CD4-positive, alpha-beta T cell treated with Interleukin-21 for 1 hour (primary cell): ENCODE measurements at places on chromosomes 16 and 17.
A peak's percentile ranks its signal among the peaks of the same experiment; 100 is the strongest.

- peak; percentile 60 for DNase-seq
Observed at GRCh38 chr17:2192367-2193057, 111.1 kb downstream of the SMG6 start.

GRCh38 chr17:57833179-57833939 is 16.5 kb downstream of the MRPS23 start:
- peak; percentile 66 for DNase-seq

GRCh38 chr16:74813109-74813641 is 38.6 kb upstream of the FA2H start:
- peak; percentile 65 for DNase-seq

- DNase-seq = no peak
Observed at GRCh38 chr16:13839577-13839976, 80.4 kb upstream of the ERCC4 start.

GRCh38 chr17:82065638-82066303 is at the start of gene DUS1L:
TSS of gene DUS1L (minus strand) at chr17:82065804. CDS start at chr17:82065059, 745 bp downstream.
- DNase-seq = peak; percentile 76

DNA sequence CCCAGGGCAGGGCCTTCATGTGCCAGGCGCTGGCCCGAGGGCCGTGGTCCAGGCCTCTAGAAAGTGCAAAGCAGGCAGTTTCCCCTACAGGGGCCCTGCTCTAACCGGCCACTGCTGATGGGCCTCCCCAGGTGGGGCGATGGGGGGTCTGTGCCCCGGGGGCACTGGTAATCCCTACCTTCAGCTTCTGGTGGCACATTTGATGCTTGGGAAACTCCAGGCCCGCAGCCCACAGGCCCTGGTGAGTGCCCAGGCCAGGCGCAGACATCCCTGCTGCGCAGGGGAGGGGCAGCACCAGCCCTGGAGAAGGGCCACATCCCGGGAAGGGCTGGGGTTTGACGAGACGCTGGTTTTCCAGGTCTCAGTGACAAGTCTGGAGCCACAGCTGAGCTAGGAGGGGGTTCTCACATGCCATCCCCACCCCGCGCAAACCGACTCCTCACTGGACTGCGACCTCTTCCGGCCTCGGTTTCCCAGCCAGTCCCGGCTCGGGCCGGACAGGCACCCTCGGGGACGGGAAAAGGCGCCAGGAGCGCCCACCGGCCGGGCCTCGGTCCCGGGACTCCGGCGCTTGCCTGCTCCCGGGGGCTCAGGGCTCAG is 1.6 kb downstream of the DOC2B start:
- no peak for DNase-seq

- no peak for DNase-seq
Observed at GRCh38 chr16:61831351-61831917, 204.8 kb downstream of the CDH8 start.

- DNase-seq = no peak
Observed at GRCh38 chr17:72614871-72615626, 477.4 kb downstream of the SLC39A11 start.

DNA sequence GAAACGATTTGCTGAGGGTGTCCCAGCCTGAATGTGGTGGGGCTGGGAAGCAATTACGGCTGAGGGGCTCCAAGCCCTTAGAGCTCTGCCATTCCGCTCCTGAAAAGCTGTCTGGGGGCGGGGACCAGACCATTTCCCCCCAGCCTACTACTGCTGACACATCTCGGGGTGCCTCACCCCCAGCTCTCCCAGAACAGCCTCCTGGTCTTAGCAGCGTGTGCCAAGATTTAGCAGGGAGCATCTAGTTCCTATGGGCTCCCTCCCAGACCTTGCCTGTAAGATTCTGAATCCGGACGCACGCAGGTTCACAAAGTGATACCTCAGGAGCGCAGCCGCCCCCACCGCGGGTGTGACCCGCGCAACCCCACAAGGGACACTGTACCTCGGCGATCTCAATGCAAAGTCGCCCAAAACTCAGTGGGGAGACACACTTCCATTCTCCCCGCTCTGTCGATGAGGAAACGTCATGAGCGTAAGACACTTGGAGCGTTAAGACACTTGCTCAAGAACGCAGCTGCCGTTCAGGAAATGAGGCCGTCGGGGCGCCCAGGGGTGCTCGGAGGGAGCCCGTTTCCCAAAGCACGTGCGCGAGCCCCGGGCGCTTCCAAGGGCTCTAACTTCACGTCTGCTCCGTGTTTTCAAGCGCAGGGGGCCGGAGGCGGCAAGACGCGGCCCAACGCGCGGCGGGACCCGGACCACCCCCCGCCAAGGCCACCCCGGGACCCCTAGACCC is 629 bp downstream of the GEMIN4 start:
- peak; percentile 54 for DNase-seq

DNA sequence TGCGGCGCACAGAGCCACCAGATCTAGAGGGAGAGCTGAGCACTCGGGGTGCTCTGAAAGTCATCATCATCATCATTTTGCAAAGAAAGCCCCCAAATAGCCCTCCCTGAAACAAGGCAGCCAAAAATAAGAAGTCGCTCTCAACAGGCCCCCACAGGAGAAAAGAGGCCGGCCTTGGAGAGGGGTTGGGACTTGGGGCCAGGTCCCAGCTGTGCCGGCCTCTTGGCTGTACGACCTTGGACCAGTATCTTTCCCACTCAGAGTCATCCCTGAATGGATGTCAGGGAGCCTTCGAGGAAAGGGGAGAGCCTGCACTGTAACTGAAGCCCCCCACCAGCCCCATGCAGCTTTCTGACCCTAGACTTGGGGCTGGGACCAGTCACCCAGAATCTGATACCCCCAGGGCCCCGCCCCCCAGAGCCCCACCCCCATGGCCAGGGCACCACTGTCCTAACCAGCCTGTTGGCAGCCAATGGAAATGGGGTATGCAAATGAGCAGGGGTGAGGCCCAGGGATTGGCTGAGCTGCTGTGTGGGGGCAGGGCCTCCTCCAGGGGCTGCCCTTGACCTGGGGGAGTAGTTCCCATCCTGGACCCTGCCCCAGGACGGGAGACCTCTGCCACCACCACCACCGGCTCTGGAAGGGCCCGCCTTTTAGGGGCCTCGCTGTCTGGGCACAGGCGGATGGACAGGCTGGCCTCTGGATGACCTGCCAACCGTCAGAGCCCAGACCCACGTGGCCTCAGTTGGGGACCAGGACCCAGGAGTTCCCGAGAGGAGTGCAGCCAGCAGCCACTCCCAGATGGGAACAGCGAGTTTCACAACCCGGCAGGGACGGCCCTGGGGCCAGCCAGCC is 15.4 kb downstream of the ZFPM1 start:
- DNase-seq = peak; percentile 53

DNA sequence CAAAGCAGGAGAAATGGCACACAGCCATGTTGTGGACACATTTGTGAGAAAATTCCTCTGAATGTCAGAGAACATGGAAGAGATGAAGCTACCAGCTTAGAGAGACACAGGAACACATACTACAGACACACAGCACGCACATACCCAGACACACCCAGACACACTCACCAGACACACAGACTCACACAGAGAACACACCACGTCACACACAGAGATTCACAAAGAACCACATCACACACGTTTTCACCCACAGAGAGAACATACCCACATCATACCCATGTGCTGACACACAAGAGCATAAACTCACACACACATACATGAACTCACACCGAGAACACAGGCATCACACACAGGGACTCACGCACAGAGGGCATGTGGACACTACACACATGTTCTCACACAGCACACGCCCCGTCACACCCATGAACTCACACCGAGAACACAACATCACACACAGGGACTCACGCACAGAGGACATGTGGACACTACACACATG is 124.9 kb downstream of the METRNL start:
- DNase-seq = no peak

DNA sequence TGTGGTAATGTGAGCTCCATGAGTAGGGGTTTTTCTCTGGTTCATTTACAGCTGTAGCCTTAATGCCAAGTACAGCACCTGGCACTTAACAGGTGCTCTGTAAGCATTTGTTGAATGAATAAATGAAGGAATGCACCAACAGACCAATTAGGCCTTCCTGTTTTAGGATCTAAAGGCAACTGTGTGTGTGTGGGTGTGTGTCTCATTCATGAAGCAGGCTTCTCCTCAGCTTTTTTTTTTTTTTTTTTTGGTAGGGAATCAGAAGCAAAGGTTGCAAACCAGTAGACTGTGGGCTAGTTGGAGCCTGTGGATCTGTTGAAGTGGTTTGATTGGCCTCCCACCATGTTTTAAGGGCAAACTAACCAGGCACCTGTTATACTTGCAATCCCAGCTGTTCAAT is 48.1 kb downstream of the HS3ST2 start:
- no peak for DNase-seq

- DNase-seq = no peak
Observed at GRCh38 chr16:2768403-2769089, 8.5 kb downstream of the ELOB start.

DNA sequence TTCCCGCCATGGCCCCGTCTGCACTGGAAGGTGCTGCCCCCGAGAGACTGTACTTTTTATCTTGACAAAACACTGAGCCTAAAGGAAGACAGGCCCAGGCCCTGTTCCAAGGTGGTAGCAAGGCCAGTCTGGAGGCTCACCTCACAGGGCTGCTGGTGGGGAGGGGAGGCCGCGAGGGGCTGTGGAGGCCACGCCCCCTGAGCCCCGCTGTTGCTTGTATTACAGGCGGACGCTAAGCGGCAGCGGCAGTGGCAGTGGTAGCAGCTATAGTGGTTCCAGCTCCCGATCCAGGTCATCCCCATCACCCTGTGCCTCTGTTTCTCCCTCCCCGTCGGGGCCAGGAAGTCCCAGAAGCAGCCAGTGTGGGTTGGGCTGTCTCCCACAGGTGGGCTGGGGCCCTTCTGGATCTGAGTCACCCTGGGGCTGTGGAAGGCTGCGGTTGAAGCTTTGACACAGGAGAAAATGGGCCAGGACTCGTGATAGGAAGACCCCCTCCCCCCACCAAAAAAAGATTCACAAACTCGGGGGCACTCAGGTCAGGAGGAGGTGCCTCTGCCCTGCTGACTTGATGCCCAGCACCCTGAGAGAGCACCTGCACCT is 13.3 kb upstream of the IL17C start:
- DNase-seq = no peak

DNA sequence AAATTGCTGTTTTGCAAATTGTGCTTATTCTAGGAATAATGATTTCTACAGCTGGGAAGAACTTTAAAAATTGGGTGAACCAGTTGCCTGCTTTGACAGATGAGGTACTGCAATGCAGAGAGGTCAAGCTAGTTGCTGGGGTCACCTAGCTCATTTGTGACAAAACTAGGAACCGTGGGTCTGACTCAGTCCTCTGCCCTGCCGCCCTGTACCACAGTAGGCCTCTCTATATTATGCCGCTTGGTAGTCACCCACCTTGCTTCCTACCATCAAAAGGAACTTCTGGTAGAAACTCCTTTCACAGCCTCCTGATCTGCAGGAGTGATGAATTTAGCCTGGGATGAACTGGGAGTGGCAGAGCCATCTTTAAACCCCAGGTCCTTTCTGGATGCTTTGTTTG is 105.7 kb downstream of the PITPNC1 start:
- no peak for DNase-seq

- peak; percentile 46 for DNase-seq
Observed at GRCh38 chr17:6936370-6937028, 59.4 kb upstream of the ALOX12 start.

DNA sequence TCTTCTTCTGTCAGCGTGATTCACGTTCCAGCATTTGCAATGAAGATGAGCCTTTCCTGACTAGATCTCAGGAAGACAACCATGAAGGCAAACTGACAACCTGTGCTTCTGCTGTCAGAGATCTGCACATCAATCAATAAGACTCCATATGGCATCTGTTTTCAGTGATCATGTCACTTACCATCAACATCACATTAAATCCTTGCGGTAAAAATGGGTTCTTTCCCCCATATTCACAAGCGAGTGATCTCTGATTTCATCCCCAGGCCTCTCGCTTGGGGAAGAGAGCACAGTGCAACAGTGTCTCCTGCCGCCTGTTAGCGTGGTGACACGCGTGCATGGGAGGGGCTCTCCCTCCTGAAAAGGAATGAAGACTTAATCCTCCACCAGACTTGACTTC is 11.1 kb downstream of the NACA2 start:
- DNase-seq = no peak

DNA sequence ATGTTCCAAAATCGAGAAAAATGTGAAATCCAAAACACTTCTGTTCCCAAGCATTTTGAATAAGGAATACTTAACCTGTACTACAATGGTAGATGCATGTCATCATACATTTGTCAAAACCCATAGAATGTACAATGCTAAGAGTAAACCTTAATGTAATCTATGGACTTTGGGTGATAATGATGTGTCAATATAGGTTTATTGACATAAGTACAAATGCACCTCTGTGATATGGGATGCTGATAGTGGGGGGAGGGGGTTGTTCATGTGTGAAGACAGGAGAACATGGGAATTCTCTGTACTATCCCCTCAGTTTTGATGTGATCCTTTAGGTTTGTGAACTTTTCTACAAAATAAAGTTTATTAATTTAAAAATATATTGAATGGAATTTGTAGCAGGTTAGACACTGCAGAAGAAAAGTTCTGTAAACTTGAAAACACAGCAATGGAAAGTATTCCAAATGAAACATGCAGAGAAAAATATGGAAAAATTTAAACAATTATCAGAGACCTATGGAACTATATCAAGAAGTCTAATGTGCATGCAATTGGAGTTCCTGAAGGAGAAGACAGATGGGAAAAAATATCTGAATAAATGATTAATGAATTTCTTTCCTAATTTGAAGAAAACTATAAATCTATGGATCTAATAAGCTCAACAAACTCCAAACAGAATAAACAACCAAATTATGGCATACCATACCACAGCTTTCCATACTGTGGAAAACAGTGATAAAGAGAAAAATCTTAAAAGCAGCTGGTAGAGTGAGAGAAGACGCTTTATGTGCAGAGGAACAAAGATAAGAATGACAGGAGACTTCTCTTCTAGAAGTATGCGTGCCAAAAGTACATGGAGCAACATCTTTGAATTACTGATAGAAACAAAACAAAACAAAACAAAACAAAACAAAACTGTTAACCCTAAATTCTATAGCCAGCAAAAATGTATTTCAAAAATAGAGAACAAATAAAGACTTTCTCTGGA is 34.7 kb upstream of the MSI2 start:
- DNase-seq = no peak

- DNase-seq = no peak
Observed at GRCh38 chr16:35497399-35497798, 2038.0 kb downstream of the TP53TG3F start.

DNA sequence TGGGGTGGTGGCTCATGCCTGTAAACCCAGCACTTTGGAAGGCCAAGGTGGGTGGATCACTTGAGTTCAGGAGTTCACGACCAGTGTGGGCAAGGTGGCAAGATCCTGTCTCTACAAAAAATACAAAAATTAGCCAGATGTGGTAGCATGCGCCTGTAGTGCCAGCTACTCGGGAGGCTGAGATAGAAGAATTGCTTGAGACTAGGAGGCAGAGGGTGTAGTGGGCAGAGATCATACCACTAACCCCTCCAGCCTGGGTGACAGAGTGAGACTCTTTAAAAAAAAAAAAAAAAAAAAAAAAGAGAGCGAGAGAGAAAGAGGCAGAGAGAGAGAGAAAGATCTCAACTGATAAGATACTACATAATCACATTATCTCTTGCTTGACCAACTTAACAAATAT is 45.9 kb downstream of the KANSL1 start:
- DNase-seq = peak; percentile 25
